ENCODE measurements at places on chromosomes 13 and 19.
A peak's percentile ranks its signal among the peaks of the same experiment; 100 is the strongest.

- DNase-seq = peak; percentile 92
Measured at GRCh38 chr13:26508885-26509284, 48.6 kb upstream of the WASF3 start.

GRCh38 chr13:112711528-112712265 is 21.9 kb downstream of the ATP11A start:
- peak; percentile 98 for DNase-seq

- DNase-seq = peak; percentile 52
Measured at GRCh38 chr13:33940898-33941297, 122.9 kb downstream of the RFC3 start.

DNA sequence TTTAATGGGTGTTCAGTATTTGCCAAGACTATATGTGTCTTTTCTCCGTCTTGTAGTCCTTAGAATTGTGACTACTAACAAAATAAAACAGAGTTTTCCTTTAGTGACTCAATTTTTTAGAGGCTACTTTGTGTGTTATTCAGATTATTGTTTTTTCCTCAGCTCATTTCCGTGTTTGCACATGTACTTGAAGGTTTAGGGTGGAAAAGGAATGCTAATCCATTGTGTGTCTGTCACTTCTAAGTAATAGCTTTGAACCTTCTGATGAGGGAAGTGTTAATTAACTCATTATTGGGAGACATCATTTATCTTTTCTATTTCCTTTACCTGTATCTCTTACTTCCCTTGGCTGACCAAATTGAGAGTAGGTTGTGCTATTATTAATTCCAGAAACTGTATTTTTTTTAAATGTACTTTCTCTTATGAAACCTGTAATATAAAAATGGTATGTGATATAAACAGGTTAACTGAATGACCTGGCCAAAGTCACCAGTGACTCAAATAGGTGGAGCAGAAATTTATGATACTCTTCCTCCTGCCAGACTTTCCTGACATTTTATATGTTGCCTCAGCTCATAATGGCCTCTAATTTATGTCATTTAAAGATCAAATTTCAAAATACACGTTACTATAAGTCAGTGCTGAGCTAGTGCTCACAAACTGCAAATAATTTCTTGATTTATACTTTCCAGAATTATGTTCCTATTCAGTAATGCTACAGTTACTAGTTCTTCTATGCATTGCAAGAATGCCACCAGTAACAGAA is 88.8 kb downstream of the LMO7 start:
- no peak for DNase-seq

DNA sequence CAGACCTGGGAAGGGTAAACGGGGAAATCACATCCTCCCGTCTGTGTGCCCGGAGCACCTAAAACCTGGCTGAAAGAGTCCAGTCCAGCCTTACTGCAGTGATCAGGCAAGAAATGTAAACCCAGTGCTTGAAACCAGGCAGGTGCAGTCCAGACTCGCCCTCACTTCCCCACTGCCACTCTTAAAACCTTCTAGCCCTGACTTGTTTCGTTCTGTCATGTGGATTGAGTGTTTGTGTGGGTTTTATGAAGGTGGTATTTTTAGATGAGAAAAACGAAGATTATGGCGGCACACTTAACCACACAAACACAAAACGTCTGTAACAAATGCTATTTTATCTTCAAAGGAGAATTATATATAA is 839 bp upstream of the CKAP2 start:
- DNase-seq = no peak

GRCh38 chr13:112616586-112617362 is 28.8 kb upstream of the TUBGCP3 start:
- peak; percentile 48 for DNase-seq

DNA sequence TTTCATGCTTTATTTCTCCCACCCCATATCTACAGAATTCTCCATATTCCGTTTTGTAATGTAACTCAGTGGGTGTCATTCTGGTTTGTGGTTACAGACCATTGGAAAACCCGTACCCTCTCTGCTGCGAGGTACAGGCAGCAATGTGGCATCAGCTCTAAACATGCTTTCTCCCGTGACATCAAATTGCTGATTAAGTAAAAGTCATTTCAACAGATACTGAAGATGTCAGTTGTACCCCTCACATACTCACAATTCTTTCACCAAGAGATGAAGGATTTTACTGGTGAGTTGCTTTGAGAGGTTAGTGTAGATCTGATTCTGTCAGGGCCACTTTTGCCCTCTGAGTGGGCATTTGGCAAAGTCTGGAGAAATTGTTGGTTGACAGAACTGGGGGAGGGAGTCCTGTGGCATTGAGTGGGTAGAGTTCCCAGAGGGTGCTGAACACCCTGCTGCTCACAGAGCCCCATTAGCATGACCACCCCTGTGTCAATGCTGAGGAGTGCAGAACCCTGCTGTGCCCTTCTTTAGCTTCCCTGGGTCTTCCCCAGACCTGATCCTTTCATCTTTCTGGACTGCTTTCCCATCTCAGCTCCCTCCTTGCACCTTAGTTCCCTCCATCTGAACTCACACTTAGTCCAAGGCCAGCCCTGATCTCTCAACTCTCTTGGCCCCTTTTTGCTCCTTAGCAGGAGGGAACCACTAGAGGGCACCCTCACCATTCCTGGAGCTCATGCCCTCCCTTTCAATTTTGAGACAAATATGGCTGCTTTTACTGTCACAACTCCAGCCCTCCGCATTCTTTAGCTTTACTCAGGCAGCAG is 39.9 kb upstream of the CEACAM8 start:
- peak; percentile 25 for DNase-seq

DNA sequence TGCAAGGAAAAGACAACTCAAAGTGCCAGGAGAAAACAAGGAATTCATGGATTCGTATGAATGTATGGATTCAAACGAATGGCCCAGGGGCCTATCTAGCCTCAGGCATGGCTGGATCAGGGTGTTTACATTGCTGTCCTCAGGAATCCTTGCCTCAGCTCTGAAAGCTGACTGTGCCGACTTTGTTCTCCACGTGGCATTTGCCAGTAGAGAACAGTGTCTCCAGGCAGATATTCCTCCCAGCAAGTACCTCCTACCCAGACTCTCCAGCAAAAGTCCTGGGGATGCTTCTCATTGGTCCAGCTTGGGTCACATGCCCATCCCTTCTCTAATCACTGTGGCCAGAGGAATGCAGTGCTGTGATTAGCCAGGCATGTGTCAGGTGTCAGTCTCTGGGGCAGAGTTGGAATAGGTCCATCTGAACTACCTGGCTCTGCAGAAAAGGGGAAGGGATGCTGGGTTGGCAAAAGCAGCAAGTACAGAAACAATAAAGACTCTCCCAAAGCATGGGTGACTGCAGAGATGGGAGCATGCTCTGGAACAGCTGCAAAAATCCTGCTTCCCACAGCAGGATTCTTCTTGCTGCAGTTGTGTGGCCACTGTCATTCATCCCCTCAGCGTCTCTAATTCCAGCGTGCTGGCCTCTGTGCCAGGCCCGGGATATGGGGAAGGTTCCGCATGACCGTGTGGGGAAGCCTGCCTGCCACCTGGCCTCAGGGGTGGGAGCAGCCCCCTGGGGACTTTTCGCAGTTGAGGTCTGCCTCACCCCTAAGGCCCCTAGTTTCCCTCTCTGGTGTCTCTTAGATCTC is 30.0 kb downstream of the CCNE1 start:
- DNase-seq = no peak

DNA sequence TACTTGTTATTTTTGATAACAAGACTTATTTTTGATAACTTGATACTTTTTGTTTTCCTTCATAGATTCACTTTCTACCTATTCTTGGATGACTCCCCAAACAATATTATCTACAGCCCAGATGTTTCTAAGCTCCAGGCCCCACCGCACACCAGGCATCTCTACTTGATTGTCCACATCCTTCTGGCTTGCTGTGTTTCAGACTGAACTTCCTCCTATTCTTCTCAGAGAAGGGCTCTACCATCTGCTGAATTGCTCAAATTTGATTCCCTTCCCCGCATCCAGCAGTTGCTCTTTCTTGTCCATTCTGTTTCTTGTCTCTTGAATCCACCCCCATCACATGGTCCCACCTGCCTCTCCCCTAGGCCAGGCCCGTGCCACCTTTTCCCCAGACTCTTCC is 13.0 kb downstream of the NUDT15 start:
- DNase-seq = no peak

GRCh38 chr19:49423985-49424303 is 703 bp upstream of the PTH2 start:
- no peak for DNase-seq

- DNase-seq = no peak
Measured at GRCh38 chr19:45187421-45188100, 9.0 kb downstream of the BLOC1S3 start.

DNA sequence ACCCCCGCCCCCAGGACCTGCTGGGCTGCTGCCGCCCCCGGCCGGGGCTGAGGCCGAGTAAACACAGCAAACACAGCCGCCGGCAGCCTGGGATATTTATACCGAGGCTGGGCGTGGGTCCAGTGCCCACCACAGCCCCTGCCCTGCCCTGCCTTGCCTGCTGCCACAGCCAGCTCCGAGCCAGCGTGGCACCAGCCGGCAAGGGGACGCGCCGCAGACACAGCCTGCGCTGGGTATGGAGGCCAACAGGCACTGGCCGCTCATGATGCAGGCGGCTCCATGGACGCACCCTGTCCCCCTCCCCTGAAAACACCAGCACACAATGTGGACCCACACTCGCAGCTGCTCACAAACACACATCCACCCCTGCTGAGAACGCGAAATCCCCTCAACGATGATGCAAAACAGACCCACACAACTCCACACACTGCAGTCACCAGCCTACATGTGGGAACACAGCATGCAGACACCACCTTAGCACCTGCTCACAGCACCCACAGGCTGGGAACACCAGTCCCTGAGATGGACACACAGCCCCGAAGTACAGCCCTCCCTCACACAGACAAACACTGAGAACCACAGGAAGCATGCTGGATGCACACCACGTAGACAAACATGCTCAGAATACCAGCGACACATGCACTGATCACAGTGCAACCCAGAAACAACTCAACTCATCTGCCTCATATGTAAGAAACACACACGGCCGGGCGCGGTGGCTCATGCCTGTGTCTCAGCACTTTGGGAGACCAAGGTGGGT is 16.2 kb downstream of the CCDC97 start:
- peak; percentile 85 for DNase-seq

GRCh38 chr19:35633727-35634440 is 5.0 kb downstream of the RBM42 start:
- DNase-seq = no peak

DNA sequence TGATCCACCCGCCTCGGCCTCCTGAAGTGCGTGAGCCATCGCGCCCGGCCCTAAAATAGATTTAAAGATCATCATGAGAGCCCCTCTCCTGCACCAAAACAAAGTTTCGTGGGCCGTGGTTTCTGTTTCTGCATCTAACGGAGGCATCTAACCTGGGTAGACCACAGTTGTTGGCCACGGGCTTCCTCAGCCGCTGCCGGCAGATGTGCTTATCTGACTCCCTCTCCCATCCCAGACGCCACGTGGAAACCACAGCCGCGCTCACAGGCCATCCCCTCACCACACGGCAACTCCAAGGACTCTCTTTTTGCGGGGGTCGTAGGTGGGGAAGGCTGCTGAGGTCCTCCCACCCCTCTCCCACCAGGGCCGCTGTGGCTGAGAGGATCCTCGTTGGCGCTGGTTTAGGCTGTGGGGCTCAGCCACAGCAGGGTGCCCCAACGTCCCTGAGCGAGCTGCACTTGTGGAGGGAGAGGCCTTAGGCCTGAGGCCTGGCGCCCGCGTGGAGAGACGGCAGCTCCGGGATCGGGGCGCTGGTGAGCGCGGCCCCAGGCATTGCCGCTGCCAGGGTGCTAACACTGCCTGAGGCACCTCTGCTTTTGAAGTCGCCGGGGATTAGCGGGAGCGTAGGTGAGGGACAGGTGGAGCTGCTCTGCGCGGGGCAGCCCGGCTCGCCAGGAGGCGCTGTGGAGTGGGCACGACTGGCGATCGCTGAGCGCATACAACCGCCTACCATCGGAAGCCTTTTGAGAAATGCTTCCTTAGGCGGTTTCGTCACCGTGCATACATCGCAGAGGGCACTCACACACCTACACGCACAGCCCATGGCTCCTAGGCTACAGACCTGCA is 8.9 kb downstream of the ZSCAN1 start:
- DNase-seq = no peak

- no peak for DNase-seq
Measured at GRCh38 chr19:23949611-23950010, 34.9 kb downstream of the ZNF726 start.

GRCh38 chr19:49119411-49120324 is at the start of gene PPFIA3:
Gene PPFIA3, plus strand, starts transcription at chr19:49119544. Its CDS starts 8,330 bp downstream, at chr19:49127874.
- DNase-seq = peak; percentile 53

GRCh38 chr19:7961920-7962626 is 18.6 kb upstream of the TIMM44 start:
- DNase-seq = no peak

DNA sequence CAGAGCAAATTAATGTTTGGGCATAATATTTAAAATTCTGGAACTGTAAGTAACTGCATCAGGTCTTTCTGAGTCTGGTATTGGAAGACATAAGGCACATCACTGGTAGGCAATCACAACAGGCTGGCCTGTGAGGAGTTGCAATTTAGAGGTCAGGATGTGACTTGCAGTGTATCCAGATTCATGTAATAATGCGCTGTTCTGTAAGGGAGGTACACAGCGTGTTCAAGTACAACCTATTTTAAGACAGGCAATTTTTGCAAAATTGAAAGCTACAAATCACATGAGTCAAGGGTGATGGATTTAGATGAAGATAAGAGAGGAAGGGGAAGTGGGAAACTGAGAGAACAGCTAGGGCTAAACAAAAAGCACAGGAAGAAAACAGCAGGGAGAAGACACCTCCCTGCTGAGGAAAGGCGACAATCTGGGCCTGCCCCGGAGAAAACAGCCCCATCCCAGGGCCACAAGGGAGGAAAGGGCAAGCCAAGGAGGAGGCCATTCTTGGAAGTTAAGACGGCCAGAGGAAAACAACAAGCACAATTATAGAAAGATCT is 138.1 kb downstream of the LACC1 start:
- no peak for DNase-seq

DNA sequence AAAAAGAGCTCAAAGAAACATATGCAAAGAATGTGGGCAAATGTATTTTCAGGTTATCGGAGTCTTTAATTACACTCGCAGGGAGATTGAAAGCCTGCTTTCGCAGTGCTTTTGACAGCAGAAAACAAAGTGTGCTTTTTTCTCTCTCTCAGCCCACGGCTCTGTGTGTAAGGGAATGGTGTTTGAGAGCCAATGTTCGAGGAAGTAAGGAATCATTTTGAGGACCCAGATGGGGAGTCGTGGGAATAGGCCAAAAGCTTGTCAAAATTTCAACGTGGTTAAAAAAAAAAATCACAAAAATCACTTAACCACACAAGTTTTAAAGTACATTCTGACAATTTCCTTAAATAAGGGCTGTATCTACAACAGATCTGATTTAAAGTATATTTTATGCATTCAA is 197.1 kb upstream of the IRS2 start:
- no peak for DNase-seq

- DNase-seq = peak; percentile 94
Measured at GRCh38 chr19:34480971-34481841, at the start of gene WTIP. Gene WTIP, plus strand, starts transcription at chr19:34481758. Its CDS starts 217 bp downstream, at chr19:34481975.

Data from AG10803 (cell line).